ENCODE measurements at places on chromosomes 7 and 10. TPM values are rescaled to one million over a fixed set of nuclear protein-coding genes. Genes with fewer than 3 reads are reported as not detected.
A peak's percentile ranks its signal among the peaks of the same experiment; 100 is the strongest.

GRCh38 chr7:122768827-122769226 is 66.1 kb upstream of the RNF148 start:
- H3K36me3 ChIP-seq, result no peaks in the 10 kb centered on the region
- H3K4me3 ChIP-seq, result no peak overlapping the region
- no peaks in the 10 kb centered on the region for H3K4me1 ChIP-seq
- no peaks in the 10 kb centered on the region for H3K27me3 ChIP-seq
- DNase-seq, result no peak

The TMEM270 gene
- not detected for total RNA-seq

GRCh38 chr7:24731313-24731712 is 26.0 kb downstream of the GSDME start:
- no peak overlapping the region for H3K27ac ChIP-seq
- no peaks in the 10 kb centered on the region for H3K27me3 ChIP-seq
- DNase-seq, result no peak

DNA sequence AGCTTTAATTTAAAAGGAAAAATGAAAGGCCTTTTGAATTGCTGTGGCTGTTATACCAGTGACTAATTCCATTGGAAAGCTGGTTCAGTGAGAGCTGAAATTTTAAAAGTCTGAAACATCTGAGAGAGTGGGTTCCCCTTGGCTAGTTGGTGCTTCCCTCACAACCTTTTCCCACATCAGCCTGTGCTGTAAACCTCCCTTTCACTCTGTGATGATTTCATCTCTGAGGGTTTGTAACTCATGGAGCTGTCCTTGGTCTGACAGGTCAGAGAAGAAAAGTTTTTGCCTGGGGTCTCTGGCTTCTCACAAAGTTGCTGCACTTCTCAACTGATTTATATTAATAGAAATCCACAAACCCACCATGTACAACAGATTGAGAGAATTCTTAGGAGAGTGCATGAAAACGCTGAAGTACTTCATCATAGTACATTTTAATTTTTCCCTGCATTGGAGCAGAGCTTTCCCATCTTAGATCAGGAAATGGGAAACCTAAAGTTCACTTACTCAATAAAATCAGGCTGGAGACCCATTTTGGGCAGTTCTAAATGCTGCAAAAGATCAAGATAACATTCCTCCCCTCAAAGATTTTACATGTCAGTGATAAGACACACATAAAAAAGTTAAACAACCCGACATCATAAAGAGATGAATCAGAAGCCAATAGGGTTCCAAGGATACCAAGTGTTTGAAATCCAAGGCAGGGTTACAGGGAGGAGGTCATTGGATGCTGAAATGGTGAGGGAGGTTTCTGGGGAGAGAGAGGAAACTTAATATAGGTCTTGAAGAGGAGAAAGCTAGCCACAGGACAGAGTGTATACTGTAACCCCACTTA is 157.0 kb upstream of the MKLN1 start:
- DNase-seq, result no peak
- no peaks in the 10 kb centered on the region for H3K36me3 ChIP-seq
- no peak overlapping the region for H3K4me3 ChIP-seq

DNA sequence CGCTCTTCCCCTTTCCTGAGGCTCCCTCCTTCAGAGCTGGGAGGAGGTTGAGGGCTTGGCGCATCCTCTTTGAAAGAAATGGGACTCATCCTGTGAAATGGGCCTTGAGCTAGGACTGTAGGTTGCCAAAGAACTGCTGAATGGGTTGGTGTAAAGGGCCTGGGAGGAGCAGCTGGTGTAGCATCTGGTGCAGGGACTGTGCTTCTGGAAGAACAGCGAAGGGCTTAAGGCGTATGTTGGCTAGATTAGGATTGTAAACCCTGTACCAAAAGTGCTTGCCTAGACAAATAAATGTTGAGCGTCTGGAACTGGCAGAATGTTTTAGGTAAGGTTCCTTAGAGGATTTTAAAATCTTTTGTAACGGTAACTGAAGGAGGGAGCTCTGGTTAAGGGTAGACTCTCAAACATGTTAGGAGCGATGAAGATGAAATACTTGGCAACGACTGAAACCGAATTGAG is 563 bp downstream of the STAM start:
- peaks cover 45% of the 10 kb centered on the region for H3K4me1 ChIP-seq
- H3K4me3 ChIP-seq, result peak overlapping the region; percentile 97
- peak; percentile 31 for DNase-seq

DNA sequence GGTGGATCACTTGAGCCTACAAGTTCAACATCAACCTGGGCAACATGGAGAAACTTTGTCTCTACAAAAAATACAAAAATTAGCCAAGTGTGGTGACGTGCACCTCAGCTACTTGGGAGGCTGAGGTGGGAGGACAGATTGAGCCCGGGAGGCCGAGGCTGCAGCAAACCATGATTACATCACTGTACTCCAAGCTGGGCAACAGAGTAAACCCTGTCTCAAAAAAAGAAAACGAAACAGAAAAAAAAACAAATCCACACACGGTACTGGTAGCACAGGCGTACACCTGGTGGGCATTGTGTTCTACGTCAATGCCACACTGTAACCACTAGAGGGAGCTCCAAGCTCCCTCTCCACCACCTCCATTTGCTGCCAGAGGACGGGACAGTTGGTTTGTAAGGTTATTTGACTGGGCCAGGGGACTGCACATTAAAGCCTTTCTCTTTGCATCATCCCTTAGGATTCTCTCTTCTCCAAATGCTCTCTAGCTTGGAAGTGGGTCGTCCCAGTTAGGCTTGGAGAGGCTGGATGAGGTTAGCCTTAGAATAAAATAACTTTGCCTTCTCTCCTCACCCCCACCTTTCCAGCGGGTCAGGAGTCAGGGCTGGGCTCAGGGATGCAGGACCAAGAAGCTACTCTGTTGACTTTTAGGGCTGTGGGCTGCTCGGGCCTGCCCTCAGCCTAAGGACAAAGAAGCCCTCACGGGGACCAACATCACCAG is 130.8 kb downstream of the SORBS1 start:
- peaks cover 33% of the 10 kb centered on the region for H3K36me3 ChIP-seq
- no peaks in the 10 kb centered on the region for H3K27me3 ChIP-seq
- peak; percentile 46 for DNase-seq
- H3K4me1 ChIP-seq, result peaks cover 43% of the 10 kb centered on the region
- peak overlapping the region; percentile 68 for H3K27ac ChIP-seq
- no peak overlapping the region for H3K4me3 ChIP-seq

The ELN gene
- total RNA-seq, result 6.4 TPM

DNA sequence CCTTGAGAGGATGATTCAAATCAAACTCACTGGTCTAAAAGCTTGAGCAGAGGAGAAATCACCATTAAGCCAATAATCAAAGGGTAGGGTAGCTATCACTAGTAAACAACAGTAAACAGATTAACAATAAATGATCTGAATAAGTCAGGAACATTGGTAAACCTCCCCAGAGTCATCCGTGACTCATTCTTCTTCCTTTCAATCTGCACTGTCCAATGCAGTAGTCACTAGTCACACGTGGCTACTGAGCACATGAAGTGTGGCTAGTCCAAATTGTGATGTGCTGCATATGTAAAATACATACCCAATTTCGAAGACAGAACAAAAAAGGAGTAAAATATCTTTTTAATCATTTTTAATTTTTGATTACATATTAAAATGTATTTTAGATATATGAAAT is 64.0 kb downstream of the ERCC6 start:
- DNase-seq, result no peak
- no peak overlapping the region for H3K4me3 ChIP-seq
- peaks cover 78% of the 10 kb centered on the region for H3K36me3 ChIP-seq
- no peaks in the 10 kb centered on the region for H3K4me1 ChIP-seq
- no peak overlapping the region for H3K27ac ChIP-seq

DNA sequence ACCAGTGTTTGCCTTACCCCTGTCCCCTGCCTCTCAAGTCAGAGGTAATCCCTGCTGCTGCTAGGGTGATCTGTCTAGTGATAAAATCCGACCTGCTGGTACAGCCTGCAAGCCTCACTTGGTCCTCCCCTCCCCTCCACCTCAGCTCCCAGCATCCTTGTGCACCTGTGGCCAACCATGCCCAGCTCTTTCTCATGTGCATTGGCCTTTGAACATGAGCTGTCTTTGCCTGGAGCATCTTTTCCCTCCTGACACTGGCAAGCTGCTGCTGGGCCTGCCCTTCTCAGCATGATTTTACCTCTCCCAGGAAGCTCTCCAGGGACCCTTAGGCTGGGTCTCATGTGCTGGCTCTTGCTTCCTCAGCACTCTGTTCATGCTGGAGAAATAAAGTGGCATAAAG is 51.3 kb upstream of the CXCL12 start:
- H3K4me3 ChIP-seq, result no peak overlapping the region
- no peaks in the 10 kb centered on the region for H3K27me3 ChIP-seq
- H3K36me3 ChIP-seq, result no peaks in the 10 kb centered on the region
- no peak for DNase-seq

- no peaks in the 10 kb centered on the region for H3K27me3 ChIP-seq
- no peak overlapping the region for H3K4me3 ChIP-seq
- no peaks in the 10 kb centered on the region for H3K4me1 ChIP-seq
- H3K27ac ChIP-seq, result no peak overlapping the region
- no peaks in the 10 kb centered on the region for H3K36me3 ChIP-seq
Observed at GRCh38 chr10:72850861-72851260, 42.7 kb upstream of the OIT3 start.

- no peak overlapping the region for H3K4me3 ChIP-seq
- no peak overlapping the region for H3K27ac ChIP-seq
- H3K4me1 ChIP-seq, result no peaks in the 10 kb centered on the region
- H3K27me3 ChIP-seq, result no peaks in the 10 kb centered on the region
- H3K36me3 ChIP-seq, result no peaks in the 10 kb centered on the region
Observed at GRCh38 chr10:89144836-89145235, 62.3 kb downstream of the CH25H start.

- H3K36me3 ChIP-seq, result no peaks in the 10 kb centered on the region
- H3K4me3 ChIP-seq, result no peak overlapping the region
- H3K27me3 ChIP-seq, result no peaks in the 10 kb centered on the region
- DNase-seq, result no peak
Observed at GRCh38 chr7:130989101-130989795, 255.2 kb upstream of the KLF14 start.

The AKR1C4 gene
- total RNA-seq, result 0.35 TPM

DNA sequence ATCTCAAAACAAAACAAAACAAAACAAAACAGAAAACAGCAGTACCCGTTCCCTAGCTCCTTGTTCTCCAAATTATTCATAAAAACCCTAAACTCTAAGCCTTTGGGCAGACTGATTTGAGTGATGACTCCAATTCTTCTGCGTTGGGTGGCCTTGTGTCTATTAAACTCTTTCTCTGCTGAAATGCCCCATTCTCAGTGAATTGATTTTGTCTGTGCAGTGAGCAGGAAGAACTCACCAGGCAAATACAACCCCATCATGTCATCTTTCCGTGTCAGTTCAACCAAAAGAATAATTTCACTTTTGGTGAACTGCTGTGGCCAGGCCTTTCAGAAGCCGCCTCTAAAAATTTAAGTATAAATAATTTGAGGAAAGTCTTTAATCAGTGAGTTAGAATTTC is 18.5 kb upstream of the TSPAN13 start:
- no peak overlapping the region for H3K27ac ChIP-seq
- H3K36me3 ChIP-seq, result no peaks in the 10 kb centered on the region
- no peak overlapping the region for H3K4me3 ChIP-seq
- H3K27me3 ChIP-seq, result no peaks in the 10 kb centered on the region
- no peak for DNase-seq

The INTS1 gene
- 76.7 TPM for total RNA-seq
